Stimulated activated naive CD4-positive, alpha-beta T cell treated with Interleukin-2 at 50 U/mL for 16 hours (primary cell): ENCODE measurements at places on chromosomes 2 and 18.

DNA sequence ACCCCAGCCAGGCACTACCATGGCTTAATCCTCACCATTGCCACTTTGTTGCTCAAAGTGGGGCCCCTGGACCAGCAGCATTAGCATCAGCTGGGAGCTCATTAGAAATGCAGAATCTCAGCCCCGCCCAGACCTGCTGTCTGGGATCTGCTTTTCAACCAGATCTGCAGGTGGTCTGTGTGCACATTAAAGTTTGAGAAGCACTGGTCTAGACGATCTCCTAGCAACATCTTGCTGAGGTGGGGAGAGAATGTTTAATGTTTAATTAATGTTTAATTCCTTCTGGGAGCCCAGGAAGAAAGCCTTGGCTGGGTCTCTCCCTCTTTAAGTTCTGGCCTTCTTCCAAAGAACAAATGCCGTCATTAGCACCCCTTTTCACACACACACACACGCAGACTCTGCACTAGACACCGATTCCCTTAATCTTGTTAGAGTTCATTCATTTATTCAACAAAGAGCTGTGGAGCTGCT, 53.7 kb downstream of the EDAR start:
- DNase-seq: no peak

DNA sequence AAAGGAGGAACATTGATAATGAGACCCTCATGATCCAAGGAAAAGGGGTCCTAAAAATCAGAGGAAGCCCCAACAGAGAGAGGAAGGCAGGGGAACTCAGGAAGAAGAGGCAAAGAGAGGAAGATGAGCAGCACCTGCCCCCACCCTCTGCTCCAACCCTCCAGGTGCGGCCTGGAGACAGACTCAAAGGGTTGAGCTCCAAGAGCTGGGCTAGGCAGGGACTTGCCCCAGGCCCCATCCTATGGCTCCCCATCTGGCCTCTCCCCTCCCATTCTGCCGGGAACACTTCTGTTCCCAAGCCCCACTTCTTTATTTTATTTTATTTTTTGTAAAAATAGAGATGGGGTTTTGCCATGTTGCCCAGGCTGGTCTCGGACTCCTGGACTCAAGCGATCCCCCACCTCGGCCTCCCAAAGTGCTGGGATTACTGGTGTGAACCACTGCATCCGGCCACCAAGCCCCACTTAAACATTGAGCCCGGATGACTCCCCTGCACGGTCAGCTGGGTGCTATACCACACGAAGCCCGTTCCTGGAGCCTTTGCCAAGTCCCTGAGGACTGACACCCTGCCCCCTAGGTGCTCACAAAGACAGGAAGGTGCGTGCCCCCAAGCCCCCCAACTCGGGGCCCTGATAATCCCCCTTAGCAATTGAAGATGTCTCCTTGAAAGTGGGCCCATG, 3.8 kb upstream of the GPR55 start:
- DNase-seq: no peak

GRCh38 chr2:181116261-181116660, 135.9 kb downstream of the UBE2E3 start:
- DNase-seq: no peak

DNA sequence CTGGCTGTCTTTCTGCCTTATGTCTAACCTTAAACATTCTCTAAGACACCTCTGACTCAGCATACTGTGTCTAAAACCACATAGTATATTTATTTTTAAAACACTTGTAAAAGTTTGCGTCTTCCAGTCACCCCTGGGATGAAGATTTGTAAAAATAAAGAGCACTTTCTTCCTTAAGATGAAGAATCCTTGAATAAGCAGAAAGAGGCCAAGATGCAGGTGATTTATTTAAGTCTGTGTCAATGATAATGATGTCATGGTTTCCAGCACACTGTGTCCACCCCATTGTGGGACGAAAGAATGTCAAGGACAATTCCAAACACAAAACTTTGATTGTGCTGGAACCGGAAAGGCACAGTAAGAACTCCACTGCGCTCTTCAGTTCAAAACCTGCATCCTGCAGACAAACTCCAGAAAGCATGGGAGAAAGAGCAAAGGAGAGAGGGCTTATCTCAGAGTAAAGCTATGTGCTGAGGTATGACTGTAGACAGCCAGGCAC, 92.9 kb downstream of the ZEB2 start:
- no peak for DNase-seq

GRCh38 chr2:215535741-215536140, 99.9 kb upstream of the FN1 start:
- no peak for DNase-seq

GRCh38 chr2:132757002-132757589, 87.1 kb upstream of the LYPD1 start:
- DNase-seq: no peak

GRCh38 chr2:238423561-238424312, 3.0 kb upstream of the ASB1 start:
- no peak for DNase-seq

DNA sequence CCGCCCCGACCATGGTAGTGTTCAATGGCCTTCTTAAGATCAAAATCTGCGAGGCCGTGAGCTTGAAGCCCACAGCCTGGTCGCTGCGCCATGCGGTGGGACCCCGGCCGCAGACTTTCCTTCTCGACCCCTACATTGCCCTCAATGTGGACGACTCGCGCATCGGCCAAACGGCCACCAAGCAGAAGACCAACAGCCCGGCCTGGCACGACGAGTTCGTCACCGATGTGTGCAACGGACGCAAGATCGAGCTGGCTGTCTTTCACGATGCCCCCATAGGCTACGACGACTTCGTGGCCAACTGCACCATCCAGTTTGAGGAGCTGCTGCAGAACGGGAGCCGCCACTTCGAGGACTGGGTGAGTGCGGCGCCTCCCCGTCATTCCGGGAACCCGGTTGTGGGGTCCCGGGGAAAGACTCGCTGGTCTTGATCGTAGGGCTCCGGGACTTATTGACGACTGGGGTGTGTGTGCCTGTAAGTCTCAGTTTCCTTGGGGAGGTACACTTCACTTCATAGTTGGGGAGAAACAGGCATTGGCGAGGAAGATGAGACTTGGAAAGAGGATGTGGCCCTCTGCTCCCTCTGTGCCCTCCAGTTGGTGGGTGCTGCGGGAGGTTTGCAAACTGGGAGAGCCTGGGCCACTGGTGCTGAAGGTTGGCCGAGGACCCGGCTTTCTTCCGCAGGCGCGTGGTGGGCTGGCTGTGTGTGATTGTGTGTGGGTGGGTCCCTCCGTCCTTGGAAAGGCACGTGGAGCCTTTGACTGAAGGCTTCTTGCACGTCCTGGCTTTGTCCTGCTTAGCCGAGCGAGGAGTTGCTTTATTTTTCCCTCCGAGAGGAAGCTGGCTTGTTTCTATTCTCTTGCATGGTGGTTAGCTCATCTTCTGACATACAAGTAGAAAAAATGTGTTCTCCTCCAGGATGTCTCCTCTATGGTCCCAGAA, 886 bp downstream of the PRKCE start:
- DNase-seq: no peak

- peak; percentile 28 for DNase-seq
Observed at GRCh38 chr2:203802342-203803052, 65.1 kb upstream of the CTLA4 start.

DNA sequence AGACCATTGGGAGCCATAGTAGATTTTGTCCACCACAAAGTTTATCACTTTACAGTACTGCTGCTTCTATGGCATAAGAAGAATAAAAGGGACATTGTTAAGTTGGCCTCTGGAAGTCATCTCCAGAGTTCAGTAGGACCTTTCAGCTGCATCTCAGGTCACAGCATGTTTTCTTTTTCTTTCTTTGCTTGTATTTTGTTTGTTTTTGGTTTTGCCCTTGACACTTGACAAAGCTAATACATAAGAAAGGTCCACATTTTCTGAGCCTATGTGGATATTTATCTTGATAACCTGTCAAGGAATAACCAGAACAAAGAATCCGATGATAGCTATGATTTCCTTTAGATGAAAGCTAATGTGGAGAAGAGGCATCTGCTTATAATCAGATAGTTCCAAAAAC, 101.6 kb upstream of the XIRP2 start:
- DNase-seq: no peak

DNA sequence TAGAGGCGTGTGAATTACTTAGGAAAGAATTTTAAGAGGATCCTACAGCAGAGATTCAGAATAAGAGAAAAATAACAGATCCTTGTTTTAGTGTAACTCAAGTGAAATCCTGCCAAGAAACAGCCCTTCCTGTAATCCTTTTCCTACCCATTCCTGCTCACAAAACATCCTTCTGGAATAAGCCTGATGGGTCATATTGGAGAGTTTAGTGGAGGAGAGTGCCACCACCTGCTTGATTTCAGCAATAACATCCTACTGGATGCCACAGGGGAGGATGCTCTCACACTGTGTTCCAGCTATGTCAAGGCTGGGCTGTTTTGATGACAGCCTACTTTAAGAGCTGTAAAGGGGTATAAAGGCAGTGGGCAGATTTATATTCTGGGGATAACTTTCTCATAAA, 54.8 kb upstream of the CCDC178 start:
- no peak for DNase-seq

GRCh38 chr18:62651276-62652056, 63.9 kb upstream of the PHLPP1 start:
- no peak for DNase-seq

- DNase-seq: no peak
Observed at GRCh38 chr2:240615820-240616547, 9.3 kb upstream of the GPR35 start.

DNA sequence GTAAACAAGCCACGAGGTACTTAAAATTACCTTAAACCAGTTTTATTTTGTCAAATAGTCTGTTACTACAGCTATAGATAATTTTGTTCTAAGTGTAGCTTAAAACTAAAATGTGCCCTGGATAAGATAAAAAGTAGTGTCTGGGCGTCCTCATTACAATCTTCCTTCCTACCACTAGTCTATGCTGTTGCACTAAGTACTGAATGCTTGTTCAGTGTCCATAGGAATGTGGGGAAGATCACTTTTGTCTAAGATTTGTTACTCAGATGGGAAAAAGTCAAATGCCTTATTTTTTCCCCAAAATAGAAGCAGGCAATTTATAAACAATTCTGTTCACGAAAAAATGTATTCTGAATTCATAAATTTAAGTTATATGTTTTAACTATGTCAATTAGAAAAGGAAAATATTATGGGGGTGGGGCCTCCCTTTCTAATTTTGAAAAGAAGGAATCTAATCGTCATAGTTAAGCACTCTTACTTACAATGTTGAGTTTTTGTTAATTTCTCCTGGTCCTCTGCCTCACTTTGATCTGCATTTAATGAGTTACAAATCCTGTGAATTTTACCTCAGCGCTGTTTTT, 140.4 kb upstream of the VRK2 start:
- no peak for DNase-seq

DNA sequence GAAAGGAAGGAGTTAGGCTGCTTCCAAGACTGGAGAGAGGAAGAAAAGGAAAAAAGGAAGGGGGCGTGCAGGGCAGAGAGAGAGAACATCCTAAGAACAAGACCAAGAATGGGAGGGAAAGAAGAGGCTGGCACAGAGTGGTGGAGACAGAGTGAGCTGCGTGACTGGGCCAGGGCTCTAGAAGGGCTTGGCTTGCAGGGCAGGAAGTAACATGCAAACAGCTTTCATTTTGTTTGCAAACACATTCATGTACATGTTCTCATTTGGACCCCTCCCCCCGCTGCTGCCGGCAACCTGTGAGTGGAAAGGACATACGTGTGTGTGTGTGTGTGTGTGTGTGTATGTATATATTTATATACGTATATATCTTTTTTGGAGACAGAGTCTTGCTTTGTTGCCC, 46.8 kb upstream of the DNMT3A start:
- DNase-seq: no peak

GRCh38 chr2:28390746-28391563, 1.7 kb upstream of the FOSL2 start:
- no peak for DNase-seq

- DNase-seq: no peak
Observed at GRCh38 chr2:162127422-162127821, 24.6 kb downstream of the GCG start.

GRCh38 chr2:98153481-98153880, 66.5 kb downstream of the VWA3B start:
- no peak for DNase-seq

DNA sequence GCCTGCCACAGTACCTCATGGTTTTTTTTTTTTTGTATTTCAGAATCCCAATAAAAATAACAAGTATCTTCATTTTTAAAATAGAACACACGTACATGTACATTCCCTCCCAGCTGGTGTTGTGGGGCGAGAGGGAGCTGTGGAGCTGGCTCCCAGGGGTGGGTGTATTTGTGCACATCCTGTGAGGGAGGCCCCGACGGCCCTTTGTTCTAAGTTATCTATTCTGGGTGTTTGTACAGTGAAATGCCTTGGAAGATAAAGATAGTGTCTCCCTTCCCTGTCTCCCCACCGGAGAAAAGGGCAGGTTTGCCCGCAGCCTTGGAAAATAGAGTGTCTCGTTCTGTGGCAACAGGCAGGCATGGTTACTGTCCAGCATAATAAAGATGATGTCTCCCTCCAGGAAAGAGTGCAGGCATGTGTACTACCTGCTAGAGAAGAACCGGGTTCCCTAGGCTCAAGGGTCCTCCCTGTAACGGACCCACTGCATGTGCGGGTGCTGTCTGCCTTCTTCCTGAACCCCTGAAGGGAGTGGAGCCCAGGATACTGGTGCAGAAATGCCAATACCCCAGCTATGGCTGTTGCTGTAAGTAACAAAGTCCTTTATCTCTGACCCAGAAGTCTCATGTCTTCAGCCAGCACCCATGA, 12.1 kb upstream of the ALLC start:
- DNase-seq: no peak

DNA sequence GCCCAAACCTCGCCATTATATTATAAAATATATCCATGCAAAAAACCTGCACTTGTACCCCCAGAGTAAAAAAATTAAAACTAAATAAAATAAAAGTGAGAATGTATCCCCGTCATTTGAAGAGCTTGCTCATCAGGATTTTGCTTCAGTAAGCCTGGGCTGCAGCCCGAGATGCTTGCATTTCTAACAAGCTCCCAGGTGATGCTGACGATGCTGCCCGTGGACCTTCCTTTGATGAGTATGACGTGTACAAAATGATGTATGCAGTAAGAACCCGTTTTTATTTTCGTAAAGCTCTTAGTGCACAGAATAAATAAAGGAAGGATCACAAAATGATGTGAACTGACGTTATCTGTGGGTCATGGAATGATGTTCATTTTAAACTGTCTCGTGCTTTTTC, 63.5 kb downstream of the CRACDL start:
- no peak for DNase-seq

- DNase-seq: no peak
Observed at GRCh38 chr18:36179562-36180355, 7.5 kb upstream of the MOCOS start.

DNA sequence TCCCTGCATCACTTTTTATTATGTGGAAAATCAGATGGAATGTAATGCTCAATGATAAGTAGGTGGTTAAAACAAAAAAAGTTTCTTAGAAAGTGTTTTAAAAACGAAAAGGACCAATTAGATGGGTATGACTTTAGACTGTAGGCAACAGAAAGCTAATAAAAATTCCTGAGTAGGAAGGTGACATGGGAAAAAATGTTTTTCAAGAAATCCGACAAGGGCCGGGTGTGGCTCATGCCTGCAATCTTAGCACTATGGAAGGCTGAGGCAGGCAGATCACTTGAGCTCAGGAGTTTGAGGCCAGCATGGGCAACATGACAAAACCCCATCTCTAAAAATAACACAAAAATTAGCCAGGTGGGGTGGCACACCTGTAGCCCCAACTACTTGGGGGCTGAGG, 126.1 kb downstream of the THADA start:
- DNase-seq: no peak

GRCh38 chr18:46622451-46622850, 34.6 kb downstream of the LOXHD1 start:
- DNase-seq: no peak

- peak; percentile 39 for DNase-seq
Observed at GRCh38 chr2:65228263-65228750, 676 bp downstream of the ACTR2 start.
